Ascending aorta (tissue), 2 donors: ENCODE measurements at places on chromosomes 2 and 18. TPM values are rescaled to one million over a fixed set of nuclear protein-coding genes. Genes with fewer than 3 reads are reported as not detected.

DNA sequence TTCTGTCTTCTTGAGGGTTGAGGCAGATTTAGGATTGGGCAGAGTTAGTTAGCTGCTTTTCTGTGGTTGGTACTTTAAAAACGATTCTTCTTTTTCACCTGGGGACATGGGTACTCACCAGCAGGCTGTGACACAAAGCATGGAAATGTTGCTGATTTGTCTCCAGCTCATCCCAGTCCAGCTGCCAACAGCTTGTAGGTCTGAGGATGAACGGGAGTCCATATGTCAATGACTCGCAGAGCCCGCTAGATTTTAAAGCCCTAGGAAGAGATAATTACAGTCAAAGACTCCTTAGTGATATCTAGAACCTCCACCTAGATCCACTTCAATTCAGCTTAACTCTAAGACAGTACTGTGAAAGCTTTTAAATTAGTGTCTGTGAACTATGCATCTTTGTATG lies 20.8 kb downstream of the DOK1 start:
- DNase-seq = no peak

GRCh38 chr2:101150306-101151145 lies 656 bp downstream of the TBC1D8 start:
- no peak for DNase-seq

- no peak for DNase-seq
Observed at GRCh38 chr2:14234911-14235310, 397.6 kb upstream of the LRATD1 start.

GRCh38 chr18:36811955-36812354 lies 16.8 kb downstream of the TPGS2 start:
- no peak for DNase-seq

GRCh38 chr2:25279091-25279651 lies 62.6 kb downstream of the DNMT3A start:
- DNase-seq = peak; percentile 59

GRCh38 chr2:1893856-1894255 lies 149.5 kb upstream of the PXDN start:
- no peak for DNase-seq

- DNase-seq = no peak
Observed at GRCh38 chr18:59419386-59419785, 60.3 kb upstream of the LMAN1 start.

DNA sequence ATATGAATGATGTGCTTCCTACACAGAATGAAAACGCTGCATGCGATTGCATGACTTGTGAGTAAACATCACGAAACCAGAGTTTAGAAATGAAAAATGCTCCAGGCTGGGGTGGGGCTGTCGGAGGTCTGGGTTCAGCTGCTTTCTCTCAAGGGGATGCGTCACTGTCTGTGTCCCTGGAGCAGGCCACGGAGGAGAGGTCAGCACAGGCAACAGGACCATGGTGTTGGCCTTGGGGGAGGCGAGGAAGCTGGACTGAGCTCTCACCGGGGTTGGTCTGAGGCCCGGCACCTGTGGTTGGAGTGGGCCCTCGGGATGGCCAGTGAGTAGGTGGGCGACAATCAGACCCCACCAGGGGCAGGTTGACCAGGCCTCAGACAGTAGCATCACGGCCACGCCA lies 89.0 kb upstream of the TMEM18 start:
- DNase-seq = no peak

- DNase-seq = no peak
Observed at GRCh38 chr2:220096406-220096805, 469.0 kb downstream of the SLC4A3 start.

- no peak for DNase-seq
Observed at GRCh38 chr2:64298161-64298560, 153.9 kb upstream of the PELI1 start.

GRCh38 chr2:67237288-67237687 lies 159.8 kb upstream of the ETAA1 start:
- DNase-seq = no peak

- no peak for DNase-seq
Observed at GRCh38 chr18:7303316-7304060, 72.6 kb downstream of the LRRC30 start.

- no peak for DNase-seq
Observed at GRCh38 chr2:128754246-128754724, 435.6 kb upstream of the HS6ST1 start.

DNA sequence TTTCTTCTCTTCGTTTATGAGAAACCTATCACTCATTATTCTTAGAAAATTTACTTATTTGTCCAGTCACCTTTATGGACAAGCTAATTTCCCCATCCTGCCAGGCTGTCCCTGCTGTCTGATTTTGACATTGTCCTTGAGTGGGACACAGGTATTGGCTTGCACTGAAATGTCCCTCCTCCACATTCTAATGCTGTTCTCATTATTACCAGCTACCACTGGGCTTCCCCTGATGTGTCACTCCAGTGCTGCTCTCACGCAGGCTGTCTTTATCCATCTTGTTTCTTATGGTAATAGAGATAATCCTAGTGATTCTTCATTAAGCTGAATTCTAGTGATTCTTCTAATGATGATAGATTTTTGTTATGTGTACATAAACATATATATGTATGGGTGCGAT lies 48.1 kb upstream of the RBMS1 start:
- no peak for DNase-seq

- DNase-seq = no peak
Observed at GRCh38 chr18:55907453-55908175, 319.6 kb upstream of the TCF4 start.

DNA sequence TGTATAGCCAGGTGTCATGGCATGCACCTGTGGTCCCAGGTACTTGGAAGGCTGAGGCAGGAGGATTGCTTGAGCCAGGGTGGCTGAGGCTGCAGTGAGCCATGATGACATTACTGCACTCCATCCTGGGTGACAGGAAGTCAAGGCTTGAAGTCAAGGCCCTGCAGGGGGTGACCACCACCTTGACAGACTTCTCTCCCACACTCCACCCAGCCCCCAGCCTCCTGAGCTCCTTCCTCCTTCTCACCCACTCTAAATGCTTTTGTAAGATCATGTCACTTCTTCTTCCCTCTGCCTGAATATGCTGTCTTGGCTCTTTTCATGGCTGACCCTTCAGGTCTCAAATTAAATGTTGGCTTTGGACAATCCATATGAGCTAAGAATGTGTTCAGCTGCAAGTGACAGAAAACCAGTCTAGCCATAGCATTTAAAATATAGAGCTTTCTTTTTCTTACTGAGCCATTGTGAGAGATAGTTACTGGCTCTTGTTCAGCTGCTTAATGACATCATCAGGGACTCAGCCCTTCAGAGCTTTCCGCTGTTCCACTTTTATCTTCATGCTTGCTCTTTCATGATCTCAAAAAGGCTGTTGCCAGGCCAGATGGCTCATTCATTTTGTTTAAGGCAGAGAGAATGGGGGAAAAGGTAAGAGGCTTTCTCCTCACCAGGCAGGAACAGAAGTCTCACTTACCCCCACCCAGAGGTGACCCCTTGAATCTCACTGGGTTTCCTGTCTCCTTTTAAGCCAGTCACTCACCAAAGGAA lies 36.7 kb upstream of the TTC39C start:
- no peak for DNase-seq

DNA sequence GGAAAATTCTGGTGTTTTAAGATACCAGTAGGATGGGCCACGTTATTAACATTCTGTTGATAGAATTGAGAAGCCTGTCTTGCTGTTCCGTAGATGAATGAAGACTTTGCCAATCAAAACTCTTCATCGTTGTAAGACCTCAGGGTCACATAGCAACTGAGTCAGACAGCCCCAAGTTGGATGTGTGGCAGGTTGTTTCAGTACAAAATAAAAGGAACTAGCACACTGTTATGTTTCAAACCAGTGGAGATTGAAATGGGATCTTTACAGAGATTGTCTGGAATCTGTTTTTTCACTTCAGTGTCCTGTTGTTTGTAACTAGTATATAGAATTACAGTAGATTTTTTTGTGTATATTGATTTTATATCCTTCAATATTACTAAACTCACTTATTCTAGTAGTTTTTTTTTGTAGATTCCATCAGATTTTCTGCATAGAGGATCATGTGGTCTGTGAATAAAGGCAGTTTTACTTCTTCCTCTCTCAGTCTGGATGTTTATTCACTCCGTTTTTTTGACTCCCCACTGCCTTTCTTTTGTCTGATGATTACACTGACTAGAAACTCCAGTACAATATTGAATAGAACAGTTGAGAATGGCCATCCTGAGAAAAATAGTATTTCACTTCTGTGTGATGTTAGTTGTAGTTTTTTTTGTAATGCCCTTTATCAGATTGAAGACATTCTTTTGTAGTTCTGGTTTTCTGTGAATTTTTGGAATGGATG lies 22.7 kb downstream of the EPC2 start:
- no peak for DNase-seq

- DNase-seq = no peak
Observed at GRCh38 chr2:2839782-2840531, 508.9 kb upstream of the MYT1L start.

GRCh38 chr2:128589681-128590080 lies 271.0 kb upstream of the HS6ST1 start:
- DNase-seq = no peak

GRCh38 chr2:118278046-118278445 lies 189.8 kb downstream of the INSIG2 start:
- no peak for DNase-seq

DNA sequence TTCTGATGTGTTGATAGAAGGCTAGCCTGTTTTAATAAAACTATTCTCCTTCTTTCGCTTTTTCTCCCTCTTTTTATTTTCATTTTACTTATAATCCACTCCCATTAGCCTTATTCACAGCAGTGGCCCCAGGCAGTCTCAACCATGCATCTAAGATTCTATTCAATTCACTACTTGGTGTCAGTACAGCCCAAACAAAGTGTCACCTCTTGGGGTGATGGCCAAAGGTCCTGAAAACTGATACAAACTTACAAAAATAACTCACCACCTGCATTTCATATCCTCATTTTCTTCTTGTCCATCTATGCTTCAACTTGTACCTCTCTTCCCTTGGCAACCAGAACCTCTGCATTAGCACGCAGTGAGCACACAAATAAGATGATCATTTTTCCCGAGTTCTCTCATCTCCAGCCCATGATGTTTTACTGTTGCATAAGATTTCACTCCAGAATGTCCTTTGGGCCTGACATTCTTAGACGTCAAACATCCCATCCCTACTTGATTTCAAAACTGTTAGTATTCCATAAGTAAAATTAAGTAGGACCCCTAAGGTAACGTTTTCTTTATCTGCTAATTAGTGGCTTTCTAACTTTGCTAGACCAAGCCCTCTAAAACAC lies 559.3 kb upstream of the TNP1 start:
- DNase-seq = no peak

GRCh38 chr18:70732916-70733315 lies 444.1 kb downstream of the SOCS6 start:
- DNase-seq = no peak

GRCh38 chr2:67776276-67776675 lies 286.5 kb downstream of the C1D start:
- DNase-seq = no peak

DNA sequence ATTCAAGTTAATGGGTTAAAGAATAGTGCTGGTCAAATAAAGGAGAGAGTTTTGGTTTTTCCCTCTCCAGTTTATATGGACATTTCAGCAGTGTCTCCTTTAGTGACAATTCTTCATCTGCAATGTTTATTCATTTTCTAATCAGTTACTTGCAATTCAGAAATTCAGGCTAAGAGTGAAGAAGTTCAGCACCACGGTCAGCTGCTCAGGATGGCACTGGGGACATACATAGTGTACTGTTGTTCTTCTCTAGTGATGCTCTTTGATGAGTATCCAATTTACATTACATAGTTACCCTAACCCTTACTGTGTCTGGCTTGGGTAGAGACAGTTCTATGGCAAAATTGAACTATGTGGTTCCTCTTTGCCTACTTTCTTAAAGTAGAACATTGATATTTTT lies 412.7 kb downstream of the CNTNAP5 start:
- no peak for DNase-seq

GRCh38 chr2:223801736-223802135 lies 35.6 kb downstream of the AP1S3 start:
- no peak for DNase-seq

DNA sequence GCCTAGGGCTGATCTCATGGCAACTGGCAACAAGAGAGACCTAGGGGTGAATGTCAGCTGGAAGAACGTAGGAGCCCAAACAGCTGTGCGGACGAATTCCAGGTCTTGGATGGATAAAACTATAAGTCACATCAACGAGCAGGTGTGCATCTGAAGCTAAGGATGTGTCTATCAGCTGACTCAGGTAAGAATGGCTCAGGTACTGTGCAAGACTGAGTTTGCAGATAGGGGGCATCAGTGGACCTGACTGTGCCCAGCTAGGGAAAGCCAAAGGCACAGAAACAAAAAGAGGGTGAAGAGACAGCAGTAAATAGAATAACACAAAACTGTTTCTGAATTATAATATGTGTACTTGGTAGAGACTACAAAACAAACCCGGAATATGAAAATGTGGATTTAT lies 357.3 kb downstream of the ZEB2 start:
- no peak for DNase-seq

DNA sequence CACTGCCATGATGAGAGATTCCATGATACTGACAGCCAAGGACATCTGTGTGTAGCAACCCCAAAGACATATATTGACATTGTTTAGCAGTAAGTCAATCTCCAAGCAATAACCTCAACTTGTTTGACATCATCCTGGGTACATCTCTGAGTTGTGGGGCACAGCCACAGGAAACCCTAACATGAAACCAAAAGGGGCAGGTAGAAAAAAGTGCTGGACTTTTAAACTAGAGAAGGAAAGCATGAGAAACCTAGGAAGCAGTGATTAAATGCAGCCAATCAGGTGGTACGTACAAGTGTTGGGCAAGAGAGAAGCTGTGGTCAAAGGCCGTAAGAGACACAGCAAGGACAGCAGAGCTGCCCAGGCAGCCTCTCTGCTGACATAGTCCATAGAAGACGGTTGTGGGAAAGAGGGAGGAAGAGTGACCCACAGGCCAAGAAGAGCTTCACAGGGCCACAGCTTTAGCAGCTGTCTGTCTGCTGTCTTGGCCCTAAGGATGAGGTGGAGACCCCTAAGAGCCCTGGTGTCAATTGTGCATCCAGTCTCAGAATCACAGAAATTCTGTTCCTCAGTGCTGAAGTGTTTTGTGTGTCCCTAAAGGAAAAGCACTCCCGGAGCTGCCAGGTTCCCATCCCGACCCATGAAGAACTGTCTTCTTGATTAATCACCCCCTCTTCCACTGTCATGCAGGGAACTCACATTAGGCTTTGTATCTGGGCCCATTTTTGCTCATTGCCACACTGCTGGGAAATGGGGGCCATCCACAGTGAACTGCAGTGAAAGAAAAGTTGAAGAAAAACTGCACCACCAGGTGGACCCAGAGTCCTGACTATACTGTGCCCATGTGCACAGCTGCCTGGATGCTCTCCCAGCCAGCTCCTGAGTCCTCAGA lies 25.4 kb upstream of the CHN1 start:
- no peak for DNase-seq

GRCh38 chr2:64732146-64732545 lies 78.4 kb upstream of the SERTAD2 start:
- no peak for DNase-seq

The POTEI gene
- not detected for total RNA-seq

The HOXD13 gene
- total RNA-seq = not detected

The ESPNL gene
- total RNA-seq = not detected

The MYO5B gene
- total RNA-seq = 0.21 TPM

The SLC23A3 gene
- total RNA-seq = 14.2 TPM

The DQX1 gene
- not detected for total RNA-seq

The ZFP36L2 gene
- 148 TPM for total RNA-seq

The NOSTRIN gene
- total RNA-seq = 7.8 TPM

The INHA gene
- not detected for total RNA-seq

The LYG2 gene
- total RNA-seq = not detected

The CERKL gene
- total RNA-seq = not detected

The MERTK gene
- total RNA-seq = 11.1 TPM

The HOXD4 gene
- 13.6 TPM for total RNA-seq

The SLC9A2 gene
- not detected for total RNA-seq

The LIMS4 gene
- total RNA-seq = 21.2 TPM

The CCT4 gene
- 35.3 TPM for total RNA-seq

The HOXD11 gene
- total RNA-seq = not detected

The ARMC9 gene
- 3.3 TPM for total RNA-seq

The HOXD12 gene
- total RNA-seq = not detected
